ENCODE measurements at places on chromosomes 4 and X.

DNA sequence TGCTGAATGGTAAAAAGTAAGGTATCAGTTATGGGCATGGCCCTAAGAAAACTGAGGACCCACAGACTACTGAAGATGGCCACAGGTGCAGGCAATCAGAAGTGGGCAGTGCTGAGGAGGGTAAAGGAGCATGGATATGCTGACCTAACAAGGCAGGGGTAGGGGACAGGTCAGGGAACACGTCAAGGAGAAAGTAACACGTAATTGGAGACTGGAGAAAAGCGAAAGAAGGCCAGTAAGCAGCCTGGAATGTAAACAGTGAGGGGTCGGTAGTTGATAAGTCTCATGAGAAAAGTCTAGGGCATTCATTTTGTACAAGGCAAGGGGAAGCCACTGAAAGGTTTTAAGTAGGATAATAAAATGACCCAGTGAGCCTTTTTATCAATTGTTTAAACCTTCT lies 153.3 kb downstream of the PRDM5 start:
- no peak for DNase-seq

- DNase-seq, result no peak
These were observed 6.1 kb downstream of the CXCR3 start for GRCh38 chrX:71612256-71612655.

- no peak for DNase-seq
These were observed 12.8 kb upstream of the TNIP2 start for GRCh38 chr4:2768921-2769336.

DNA sequence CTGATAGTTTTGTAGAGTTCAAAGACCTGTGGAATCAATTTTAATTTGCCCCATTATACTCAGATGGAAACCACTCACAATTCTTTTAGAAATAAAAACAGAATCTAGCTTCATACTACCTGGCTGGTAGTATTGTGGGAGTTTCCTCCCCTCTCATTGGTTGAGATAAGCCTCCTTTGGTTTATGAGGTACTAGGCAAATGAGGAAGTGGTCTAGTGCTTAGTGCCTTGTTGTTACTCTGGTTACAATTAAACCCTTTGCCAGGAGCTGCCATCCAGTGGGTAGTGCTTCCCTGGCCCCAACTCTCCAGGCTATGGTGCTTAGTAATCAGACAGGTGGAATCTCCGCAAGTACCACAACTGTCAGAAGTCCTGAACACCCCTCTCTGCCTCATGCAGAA lies 118.3 kb downstream of the CDKL5 start:
- no peak for DNase-seq

DNA sequence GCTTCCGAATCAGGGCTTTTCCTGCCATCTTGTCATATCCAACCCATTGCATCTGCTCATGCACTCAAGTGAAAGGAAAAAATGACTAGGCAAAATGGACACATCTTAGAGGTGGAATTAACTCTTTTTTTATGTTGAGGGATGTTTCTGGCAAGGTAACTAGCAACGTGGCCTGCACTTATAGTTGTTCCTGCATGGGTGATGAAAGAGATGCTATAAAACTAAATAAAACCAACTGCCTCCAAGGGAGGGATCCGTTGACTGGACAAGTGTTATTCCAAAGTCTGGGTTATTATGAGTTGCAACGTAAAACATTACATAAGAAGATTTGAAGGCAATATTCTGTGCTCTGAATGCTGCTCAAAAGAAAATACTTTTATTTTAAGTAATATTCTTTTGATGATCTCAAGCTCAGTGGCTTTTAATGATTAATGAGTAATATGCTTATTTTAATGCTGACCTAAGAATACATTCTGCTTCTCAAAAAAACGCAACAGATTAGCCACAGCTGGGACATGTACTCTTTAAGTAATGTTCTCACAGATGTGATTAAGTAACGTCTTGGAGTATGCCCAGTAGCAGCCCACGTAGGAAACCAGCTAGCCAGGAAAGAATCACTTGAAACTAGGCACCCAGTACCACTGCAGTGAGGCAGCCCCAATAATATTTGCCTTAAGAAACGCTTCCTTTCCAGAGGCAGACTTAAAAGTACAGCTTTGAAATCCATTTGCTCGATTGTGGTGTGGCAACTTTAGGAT lies 27.4 kb downstream of the KLF3 start:
- no peak for DNase-seq

GRCh38 chr4:158020176-158020575 lies 152.6 kb downstream of the GASK1B start:
- DNase-seq, result no peak

GRCh38 chrX:140507982-140508305 lies 3.1 kb upstream of the SOX3 start:
- DNase-seq, result no peak

DNA sequence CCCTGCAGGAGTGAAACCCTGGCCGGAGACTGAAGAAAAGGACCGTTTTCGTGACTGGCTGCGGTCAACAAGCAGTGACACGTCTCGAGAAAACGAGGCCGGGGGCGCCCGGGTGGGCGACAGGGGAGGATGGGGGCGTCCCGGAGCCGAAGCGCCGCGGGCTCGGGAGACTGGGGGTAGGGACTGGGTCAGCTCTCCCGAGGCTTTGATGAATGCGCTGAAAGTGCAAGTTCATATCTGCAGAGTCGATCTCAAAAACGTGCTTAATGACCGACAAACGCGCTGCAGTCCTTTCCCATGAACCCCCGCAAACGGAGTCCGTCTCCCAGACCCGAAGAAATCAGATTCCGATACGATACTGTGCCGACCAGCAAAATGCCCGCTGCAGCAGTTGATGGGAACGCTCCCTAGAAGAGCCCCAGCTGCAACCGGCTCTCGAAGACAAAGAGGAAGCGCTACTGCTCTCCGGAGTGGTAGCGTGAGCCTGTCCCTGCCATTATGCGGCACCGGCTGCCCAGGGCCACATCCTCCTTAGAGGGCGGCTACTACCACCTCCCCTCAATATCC lies 806 bp upstream of the CD99L2 start:
- peak; percentile 3 for DNase-seq

- peak; percentile 72 for DNase-seq
These were observed 5.3 kb upstream of the STBD1 start for GRCh38 chr4:76301068-76301774.

- DNase-seq, result no peak
These were observed 344.0 kb upstream of the EPHA5 start for GRCh38 chr4:66014146-66014765.

GRCh38 chr4:173013232-173013930 lies 155.2 kb upstream of the GALNT7 start:
- peak; percentile 73 for DNase-seq

- DNase-seq, result no peak
These were observed 333.3 kb downstream of the TRAM1L1 start for GRCh38 chr4:116752027-116752426.

GRCh38 chr4:53168228-53168627 lies 197.6 kb downstream of the SCFD2 start:
- DNase-seq, result no peak

DNA sequence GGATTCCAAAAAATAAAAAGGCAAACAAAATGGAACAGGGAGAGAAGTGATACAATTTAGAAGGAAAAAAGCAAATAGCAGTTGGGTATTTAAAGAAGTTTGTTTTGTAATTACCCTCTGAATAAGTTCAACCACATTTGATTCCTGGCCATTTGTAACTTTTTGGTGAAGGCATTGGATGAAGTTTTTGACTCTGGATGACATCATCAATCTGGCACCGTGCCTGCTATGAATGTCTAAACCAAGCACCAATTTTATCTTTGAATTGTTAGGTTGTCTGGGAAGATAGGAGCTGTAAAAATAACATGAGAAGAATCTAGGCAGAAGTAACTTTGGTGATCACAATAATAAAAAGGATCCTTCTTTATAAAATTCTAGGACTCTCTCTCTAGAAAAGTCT lies 29.5 kb downstream of the TMPRSS11A start:
- DNase-seq, result no peak

GRCh38 chr4:28073860-28074555 lies 1213.4 kb downstream of the STIM2 start:
- DNase-seq, result no peak

- DNase-seq, result no peak
These were observed 472.4 kb downstream of the ZNF674 start for GRCh38 chrX:46072791-46073190.

- no peak for DNase-seq
These were observed 28.5 kb downstream of the TENM3 start for GRCh38 chr4:182271731-182272130.

- no peak for DNase-seq
These were observed 99.7 kb upstream of the CXCL13 start for GRCh38 chr4:77505958-77506319.

GRCh38 chr4:8698341-8699062 lies 105.9 kb downstream of the CPZ start:
- no peak for DNase-seq

DNA sequence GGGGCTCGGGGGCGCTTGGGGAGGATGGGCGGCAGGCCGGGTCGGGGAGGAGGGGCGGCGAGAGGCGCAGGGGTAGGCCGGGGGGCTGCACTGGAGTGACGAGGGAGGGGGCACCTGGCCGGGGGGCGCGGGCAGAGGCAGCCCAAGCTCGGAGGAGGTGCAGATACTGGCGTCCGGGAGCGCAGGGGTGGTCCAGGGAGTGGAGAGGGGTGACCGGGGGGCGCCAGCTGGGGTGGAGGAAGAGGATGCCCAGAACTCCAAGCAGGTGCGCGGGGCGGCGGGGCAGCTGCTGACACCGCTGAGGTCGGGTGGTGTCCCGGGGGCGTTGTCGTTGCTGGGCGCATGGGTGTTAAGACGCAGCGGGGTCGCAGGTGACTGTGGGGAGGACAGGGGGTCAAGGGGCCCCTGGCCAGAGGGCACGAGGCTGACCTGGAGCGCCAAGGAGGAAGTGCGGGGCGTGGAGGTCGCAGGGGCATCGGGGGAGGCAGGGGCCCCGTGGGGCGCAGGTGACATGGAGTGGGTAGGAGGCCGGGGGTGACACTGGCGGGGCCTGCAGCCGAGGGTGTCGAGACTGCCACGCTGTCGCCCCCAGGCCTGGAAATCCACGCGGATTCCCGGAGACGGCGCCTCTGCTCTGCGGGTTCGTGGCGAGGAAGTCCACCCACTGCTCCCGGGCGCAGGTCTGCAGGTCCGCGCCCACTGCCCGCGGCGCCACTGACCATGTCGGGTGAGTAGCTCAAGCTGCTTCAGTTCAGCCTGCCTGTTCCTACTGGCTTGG lies 928 bp downstream of the GYG2 start:
- DNase-seq, result no peak

DNA sequence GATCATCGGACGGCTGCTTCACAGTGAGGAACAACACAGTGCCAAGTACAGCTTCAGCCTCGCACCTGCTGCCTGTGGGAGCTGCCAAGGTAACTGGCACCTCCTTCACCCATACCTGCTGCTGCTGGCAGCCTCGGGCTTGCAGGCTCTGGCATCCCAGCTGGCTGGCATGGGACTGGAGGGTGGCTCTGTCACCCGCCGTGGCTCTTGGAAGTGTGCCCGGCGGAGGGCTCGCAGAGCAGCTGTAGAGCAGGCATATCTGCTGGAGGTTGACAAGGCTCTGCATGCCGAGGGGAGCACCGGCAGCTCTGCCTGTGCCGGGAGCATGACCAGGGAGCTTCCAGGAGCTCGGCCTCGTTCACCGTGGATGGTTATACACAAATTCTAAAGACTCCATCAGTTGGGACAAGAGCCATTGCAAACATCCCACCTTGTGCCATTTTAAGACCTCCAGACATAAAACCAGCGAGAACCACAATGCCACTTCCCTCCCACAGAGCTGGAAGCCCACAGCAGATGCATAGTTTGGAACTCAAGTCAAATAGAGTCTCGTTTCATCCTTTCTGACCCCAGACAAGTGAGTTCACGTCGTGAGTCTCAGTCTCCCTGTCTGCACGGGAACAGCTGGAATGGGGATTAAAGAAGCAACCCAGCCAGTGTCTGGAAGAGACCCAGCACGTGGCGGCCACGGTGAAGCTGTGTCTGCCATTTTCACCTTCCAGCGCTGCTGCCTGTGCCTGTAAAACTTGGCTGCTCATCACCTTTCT lies 84.3 kb upstream of the PSAPL1 start:
- DNase-seq, result no peak

DNA sequence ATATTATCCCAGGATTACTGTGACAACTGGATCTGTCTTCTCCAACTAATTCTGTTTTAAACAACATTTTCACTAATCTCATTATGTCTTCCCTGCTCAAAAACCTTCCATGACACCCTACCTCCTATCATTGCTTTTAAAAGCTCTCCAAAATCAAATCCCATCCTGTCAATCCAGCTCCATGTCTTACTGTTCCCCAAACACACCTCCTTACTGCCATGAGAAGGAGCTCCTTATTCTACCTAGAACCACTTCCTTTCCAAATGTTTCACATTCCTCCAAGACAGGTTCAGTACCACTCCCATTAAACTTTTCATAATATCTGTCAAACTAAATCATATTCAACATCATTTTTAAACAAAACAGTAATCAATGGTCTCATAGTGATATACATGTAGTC lies 66.9 kb upstream of the WDR17 start:
- DNase-seq, result no peak

DNA sequence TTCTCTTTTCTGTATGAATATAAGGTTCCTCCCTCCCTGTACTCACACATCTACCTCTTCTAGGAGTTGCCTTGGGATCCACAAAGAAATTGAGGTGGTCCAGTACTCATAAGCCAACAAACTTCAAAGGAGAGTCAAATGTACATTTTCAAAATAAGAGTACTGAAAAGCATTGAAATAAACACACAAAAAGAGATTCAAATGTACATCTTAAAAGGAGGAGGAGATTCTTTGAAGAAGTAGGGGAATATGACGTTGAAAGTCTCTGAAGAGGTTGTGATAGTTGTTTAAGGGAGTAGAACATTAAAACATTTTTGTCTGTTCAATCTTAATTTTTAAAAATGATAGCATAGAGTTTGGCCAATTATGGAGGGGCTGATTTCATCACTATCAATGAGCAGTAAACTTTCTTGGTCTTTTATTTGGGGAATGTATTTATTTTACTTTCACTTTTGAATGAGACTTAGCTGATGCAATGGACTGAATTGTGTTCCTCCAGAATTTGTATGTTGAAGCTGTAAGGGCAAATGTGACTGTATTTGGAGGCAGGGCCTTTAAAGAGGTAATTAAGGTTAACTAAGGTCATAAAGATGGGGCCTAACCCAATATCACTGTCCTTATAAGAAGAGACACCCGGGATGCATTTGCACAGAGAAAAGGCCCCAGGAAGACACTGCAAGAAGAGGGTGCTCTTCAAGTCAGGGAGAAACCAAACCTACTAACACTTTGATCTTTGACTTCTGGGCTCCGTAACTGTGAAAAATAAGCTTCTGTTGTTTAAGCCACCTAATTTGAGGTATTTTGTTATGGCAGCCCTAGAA lies 226.3 kb upstream of the PGRMC2 start:
- DNase-seq, result no peak

GRCh38 chr4:87193958-87194675 lies 26.3 kb downstream of the KLHL8 start:
- no peak for DNase-seq

- DNase-seq, result no peak
These were observed 24.2 kb downstream of the RASSF6 start for GRCh38 chr4:73596001-73596400.

DNA sequence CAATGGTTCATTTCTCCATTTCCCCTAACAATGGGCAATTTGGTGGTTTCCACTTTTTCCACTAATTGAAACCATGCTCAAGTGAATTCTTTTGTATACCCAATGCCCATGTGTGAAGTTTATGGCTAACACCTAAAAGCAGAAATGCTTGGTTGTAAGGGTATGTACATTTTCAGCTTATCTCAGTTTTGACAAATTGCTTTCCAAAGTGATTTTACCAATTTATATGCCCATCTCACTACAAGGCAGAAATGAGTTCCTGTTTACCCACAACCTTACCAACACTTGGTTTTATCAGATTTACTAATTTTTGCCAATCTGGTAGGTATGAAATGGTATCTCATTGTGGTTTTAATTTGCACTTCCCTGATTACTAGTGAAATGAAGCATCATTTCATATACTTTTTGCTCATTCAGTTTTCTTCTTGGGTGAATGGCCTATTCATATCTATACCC lies 14.8 kb downstream of the GPR34 start:
- no peak for DNase-seq

All from stimulated activated effector memory CD8-positive, alpha-beta T cell treated with anti-CD3 and anti-CD28 coated beads, Interleukin-12 subunit alpha, Interleukin-12 subunit beta, amount 100 ng/mL, for 72 hours (primary cell).